ENCODE measurements at places on chromosomes 2 and 18.

DNA sequence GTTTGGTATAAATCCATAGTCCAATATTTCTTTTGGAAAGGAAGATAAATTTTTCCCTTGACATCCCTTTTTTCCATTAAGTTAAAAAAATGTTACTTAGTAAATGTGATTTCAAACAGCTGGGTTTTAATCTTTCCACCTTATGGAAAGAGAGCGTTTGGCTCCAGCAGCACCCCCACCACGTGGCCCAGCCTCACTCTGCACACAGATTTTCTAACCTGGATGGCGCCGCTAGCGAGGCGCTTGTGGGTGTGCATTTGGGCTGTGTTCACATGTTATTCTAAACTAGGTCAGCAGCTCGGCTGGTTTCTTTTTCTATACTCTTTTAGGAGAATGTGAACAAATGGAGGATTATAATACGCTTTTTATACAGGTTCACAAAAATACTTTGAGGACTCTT lies 218.0 kb downstream of the LDLRAD4 start:
- DNase-seq = peak; percentile 26

- no peak for DNase-seq
Observed at GRCh38 chr18:26502823-26503222, 45.5 kb downstream of the KCTD1 start.

DNA sequence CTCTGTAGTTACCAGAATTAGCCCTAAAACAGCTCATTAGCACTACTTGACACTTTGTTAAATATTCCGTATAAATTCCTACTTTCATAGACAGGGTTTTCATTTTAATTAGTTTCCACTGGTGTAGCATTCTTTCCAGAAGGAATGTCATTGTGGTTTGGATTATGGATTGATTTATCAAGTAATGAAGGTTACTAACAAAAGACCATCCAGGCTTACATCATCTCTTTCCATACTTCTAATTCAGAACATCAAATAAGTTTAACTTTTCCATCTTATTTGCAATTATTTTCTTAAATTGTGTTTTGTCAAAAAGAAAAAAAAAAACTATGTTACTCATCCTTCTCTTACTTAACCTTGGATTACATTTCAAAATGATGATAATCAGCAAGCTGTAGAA lies 231.8 kb upstream of the SPOPL start:
- DNase-seq = no peak

DNA sequence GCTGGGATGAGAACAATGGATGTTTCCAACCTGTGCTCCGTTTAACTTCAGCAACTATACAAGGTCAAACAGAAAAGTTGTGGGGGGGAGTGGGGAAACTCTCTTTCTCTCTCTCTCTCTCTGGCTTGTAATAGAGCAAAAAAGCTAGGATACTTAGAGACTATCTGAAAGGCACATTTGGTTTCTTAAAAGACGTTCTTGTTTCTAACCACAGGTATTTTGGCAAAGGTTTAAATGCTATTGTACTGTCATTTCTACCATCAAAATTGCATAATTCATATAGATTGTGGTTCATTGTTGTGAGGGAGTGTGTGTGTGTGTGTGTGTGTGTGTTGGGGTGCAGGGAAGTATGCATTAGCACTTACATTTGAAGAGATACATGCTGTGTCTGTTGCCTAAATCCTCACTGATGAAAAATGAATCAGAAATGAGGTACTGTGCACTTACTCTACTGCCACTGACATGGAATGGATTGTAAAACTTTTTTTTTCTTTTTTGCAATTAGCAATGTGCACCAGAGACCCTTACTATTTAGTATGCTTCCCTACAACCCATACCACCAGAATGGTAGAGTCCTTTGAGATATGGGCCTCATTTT lies 841.0 kb upstream of the PIK3C3 start:
- no peak for DNase-seq

DNA sequence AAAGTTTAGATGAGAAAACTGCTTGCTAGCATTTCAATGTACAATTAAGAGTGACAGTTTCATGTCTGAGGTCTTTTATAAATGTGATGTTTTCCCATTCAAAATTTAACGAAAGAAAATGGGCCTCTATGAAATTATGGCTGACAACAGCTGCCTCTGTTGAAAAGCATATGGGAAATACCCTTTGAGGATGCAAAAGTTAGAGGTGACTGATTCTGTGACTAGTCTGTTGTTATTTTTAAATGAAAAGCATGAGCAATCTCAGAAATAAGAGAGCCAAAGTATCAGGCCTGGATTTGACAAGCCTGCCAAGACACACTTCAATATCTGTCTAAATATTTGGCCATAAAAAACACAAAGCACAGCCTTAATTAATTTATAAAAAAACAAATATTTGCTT lies 580.8 kb downstream of the ERBB4 start:
- no peak for DNase-seq
